ENCODE measurements at places on chromosomes 13 and 19.

GRCh38 chr13:51432576-51432975 lies 20.3 kb downstream of the INTS6 start:
- DNase-seq, result no peak

GRCh38 chr13:100304229-100304628 lies 215.3 kb downstream of the PCCA start:
- no peak for DNase-seq

GRCh38 chr13:95381212-95381527 lies 79.9 kb upstream of the ABCC4 start:
- no peak for DNase-seq

DNA sequence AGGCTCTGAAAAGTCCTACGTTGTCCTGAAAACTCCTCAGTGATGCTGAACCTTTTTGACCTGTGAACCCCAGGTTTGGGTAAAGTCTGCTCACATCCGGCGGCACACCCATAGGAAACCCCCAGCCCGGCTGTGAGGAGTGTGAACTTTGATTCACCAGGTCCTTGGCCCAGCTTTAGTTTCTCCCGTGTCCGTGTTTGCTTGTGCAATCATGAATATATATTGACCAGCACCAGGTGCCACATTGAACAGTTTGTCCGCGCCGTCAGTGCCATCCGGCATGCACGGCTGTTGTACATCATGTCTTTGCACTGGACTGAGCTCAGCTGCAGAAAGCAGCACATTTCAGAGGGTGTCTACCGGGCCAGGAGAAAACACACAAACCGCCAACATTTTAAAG lies 45.3 kb downstream of the NFIC start:
- DNase-seq, result no peak

GRCh38 chr13:29021311-29021710 lies 201.2 kb downstream of the MTUS2 start:
- DNase-seq, result no peak

- DNase-seq, result no peak
Measured at GRCh38 chr19:46970815-46971214, 48.8 kb upstream of the NPAS1 start.

DNA sequence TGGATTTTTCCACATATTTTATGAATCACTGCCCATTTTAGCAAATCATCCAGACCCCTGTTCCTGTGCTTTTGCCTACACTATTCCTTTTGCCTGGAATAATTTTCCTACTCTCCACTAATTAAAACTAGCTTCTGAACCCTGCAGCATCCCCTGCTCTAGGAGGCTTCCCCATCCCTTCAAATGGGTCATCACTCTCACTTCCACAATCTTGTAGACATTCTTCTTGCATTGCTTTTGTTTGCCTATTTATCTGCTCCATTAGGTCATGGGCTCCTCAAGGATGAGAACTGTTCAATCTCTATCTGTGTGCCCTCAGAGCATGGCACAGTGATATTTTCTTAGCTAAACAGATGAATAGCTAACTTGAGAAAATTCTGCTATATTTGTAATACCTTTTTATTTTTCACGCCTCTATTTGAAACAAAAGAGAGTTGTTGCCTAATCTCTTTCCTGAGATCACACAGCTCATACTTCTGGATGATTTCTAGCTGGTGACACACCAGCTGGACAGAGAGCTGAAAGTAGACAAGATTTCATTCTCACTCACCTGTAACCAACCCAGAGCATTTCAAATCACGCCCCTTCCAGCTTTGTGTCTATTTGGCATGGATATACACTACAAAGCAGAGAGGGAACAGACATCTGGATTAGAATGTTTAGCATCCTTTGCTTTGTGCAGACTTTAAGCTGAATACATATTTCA lies 466.0 kb downstream of the FOXO1 start:
- DNase-seq, result no peak

DNA sequence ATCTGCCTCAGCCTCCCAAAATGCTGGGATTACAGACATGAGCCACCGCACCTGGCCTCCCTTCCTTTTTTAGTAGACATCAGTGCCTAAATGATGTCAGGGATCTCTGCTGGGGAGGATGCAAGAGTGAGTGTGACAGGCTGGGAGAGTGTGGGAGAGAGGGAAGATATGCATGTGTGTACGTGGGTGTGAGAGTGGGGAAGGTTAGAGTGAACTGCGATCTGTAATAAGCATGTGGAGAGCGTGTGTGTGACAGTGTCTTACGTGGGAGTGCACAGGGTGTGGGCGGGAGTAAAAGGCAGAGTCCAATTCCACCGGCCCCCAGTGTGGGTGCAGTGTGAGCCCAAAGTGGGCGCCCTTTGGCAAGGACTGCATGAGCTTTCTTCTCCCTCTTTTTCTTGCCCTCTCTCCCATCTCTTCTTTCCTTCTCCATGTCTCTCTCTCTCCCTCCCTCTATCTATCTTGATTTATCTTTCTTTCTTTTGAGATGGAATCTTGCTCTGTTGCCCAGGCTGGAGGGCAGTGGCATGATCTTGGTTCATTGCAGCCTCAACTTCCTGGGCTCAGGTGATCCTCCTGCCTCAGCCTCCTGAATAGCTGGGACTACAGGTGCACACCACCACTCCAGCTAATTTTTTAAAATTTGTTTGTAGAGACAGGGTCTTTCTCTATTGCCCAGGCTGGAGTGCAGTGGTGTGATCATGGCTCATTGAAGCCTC lies 893 bp upstream of the NPHS1 start:
- no peak for DNase-seq

DNA sequence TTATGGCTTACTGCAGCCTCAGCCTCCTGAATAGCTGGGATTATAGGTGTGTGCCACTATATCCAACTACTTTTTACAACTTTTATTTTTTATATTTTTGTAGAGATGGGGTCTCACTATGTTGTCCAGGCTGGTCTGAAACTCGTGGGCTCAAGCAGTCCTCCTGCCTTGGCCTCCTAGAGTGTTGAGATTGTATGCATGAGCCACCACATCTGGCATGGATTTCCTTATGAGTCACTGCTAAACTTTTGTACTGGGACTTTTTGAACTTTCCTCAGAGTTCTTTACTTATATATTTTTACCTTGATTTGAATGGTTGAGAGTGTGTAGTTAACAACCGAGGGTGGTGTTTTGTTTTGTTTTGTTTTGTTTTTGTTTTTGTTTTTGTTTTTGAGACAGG lies 33.4 kb downstream of the DNAJC3 start:
- DNase-seq, result no peak

DNA sequence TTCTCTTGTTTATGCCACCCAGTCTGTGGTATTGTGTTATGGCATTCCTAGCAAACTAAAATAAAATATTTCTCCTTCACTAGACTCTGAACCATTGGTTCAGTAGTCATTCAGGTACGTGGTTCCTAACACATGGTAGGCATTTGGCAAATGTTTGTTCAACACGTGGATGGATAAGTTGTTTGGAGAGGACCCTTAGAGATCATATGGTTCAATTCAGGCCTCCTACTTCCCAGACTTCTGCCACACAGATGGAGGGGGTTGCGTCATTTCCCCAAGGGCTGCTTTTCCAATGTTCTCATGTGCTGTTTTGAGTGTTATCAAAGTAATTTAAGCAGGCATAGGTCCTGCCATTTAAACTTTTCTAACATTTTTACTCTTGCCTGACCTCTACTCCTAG lies 6.7 kb downstream of the CXCL17 start:
- no peak for DNase-seq

DNA sequence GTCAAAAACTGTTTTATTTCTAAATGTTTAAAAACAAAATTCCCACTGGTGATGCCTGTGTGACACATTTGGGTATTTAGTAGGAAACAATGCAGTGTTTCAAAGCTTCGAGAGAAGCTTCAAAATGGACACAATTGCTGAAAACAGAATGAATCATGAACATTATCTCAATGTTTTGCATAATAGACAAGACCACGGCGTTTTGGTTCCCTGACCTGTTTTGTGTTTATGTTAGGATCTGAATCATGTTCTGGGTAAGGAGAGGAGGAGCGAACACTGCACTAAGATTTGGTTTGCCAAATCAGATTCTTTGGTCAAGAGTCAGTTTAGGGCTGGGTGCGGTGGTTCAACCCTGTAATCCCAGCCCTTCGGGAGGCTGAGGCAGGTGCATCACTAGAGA lies 42.2 kb downstream of the IFT88 start:
- no peak for DNase-seq
